ENCODE measurements at places on chromosomes 4 and X. TPM values are rescaled to one million over a fixed set of nuclear protein-coding genes. Genes with fewer than 3 reads are reported as not detected.

DNA sequence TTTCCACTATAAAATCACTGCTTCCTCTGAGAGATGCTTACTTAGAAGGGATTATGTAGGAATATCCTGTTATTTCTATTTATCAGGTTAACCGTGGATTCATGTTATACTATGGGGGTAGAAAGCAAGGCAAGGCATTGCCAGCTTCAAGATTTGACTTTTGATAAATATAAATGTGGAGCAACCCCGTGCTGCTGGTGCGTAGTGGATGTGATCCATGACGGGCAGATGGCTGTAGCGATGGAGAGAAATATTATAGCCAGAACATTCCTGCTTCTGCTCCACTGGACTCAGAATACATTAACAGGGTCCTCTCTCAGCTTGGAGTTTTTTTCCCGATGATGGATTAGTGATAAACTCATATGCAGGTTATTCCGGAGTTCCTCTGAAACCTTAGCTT is 157.6 kb downstream of the TENM3 start:
- no peak overlapping the region for H3K27ac ChIP-seq
- DNase-seq = no peak
- H3K27me3 ChIP-seq = no peaks in the 10 kb centered on the region
- H3K4me3 ChIP-seq = no peak overlapping the region
- H3K36me3 ChIP-seq = no peaks in the 10 kb centered on the region

GRCh38 chr4:7872264-7872771 is 67.3 kb downstream of the AFAP1 start:
- DNase-seq = no peak
- no peaks in the 10 kb centered on the region for H3K36me3 ChIP-seq
- H3K27me3 ChIP-seq = no peaks in the 10 kb centered on the region
- H3K4me3 ChIP-seq = no peak overlapping the region
- no peak overlapping the region for H3K27ac ChIP-seq

The SPOCK3 gene
- total RNA-seq = 7.5 TPM

GRCh38 chr4:114091546-114091945 is 112.1 kb upstream of the ARSJ start:
- no peaks in the 10 kb centered on the region for H3K36me3 ChIP-seq
- H3K4me3 ChIP-seq = no peak overlapping the region
- H3K27me3 ChIP-seq = no peaks in the 10 kb centered on the region
- DNase-seq = no peak
- no peaks in the 10 kb centered on the region for H3K4me1 ChIP-seq
- no peak overlapping the region for H3K27ac ChIP-seq

DNA sequence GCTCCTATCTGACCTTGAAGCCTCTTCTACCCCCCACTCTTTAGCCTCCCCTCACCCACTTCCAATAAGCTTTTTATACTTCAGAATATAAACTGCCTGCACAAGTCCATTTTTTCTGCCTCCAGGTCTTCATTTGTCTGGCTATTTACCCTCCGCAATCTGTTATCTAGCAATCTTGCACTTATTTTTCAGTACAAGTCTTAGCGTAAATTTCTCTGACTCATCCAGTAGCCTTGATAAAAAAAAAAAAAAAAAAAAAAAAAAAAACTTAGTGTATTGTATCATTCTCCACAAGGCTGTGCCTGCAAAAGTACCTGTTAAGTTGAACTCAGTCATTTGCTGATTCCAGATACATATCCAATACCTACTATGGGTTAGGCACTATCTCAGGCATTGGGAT is 219.5 kb upstream of the DKK2 start:
- no peak overlapping the region for H3K4me3 ChIP-seq
- DNase-seq = no peak
- no peaks in the 10 kb centered on the region for H3K36me3 ChIP-seq
- H3K27me3 ChIP-seq = no peaks in the 10 kb centered on the region
- H3K4me1 ChIP-seq = peaks cover 7% of the 10 kb centered on the region

The ZNF157 gene
- total RNA-seq = 0.14 TPM

The TMEM31 gene
- not detected for total RNA-seq

The UGT8 gene
- total RNA-seq = 0.78 TPM

The ZNF630 gene
- 4.0 TPM for total RNA-seq

DNA sequence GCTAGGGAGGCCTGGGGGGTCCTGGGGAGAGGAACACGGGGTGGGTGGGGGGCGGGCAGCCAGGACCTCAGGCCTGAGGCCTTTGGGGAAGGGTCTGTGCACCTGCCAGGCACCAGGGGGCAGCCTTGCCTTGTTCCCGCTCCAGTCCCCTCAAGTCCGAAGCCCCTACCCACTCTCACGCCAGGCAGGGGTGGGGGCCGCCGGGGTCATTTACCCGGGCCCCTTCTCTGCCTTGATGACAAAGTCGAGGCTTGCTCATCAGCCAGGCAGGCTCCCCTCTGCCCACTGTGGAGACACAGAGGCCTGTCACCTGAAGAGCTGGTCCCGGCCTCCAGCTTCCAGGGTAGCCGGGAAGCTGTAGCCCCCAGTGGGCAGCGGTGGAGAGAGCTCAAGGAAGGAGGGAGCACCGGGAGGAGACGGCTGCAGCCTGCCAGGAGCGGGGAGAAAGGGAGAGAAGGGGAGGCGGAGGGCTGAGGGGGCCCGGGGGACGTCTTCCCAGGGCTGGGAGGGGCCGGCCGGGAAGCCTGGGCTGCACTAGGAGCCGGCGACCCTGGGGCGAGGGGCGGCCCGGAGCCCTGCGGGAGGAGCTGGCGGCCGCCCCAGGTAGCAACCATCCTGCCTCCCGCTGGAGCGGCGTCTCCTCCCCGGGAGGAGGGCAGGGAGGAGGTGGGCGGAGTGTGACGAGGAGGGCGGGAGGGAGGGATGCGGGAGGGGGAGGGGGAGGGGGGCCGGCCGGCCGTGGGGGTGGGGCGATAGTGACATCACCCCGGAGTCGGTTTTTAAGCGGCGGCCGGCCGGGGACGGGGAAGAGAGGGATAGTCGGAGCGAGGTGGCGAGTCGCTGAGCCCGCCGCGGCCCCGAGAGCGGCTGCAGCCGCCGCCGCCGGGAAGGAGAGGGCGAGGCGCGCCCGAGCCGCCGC is at the start of gene SLC6A8:
Gene SLC6A8, plus strand, starts transcription at position 806 of the 919 bp plus-strand sequence. CDS start 649 bp downstream, outside the sequence.
- peaks cover 9% of the 10 kb centered on the region for H3K27me3 ChIP-seq
- no peak within 1 kb of the TSS for H3K27ac ChIP-seq
- H3K36me3 ChIP-seq = no peaks in the 10 kb centered on the region

DNA sequence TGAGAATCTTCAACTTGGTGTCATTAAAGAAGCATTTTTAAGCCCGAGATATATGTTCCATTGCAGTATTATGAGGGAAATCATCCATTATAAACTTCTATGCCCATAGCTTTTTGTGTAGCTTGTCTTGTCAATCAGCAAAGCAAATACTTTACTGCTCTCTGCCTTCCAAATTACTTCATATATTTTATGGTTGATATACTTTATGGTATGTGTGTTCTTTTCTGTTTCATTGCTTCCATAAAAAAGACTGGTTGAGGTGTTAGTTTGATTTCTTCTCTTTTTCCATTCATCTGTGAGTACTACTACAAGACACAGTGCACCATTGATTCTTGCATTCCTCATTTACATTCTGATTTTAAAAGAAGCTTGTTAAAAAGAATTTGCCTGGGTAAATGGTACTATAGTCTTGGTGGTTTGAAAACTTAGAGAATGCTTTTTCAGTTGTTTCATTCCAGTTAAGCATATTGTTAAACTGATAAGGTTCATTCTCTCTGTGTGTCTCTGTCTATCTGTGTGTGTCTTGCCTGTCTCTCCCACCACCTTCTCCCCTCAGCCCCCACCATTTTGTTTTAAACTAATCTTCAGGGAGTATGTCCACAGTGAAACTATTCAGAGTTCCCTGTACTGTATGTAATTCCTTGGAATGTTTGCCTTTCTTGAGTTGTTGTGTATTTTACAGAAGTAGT is 27.1 kb downstream of the STAG2 start:
- DNase-seq = no peak
- no peaks in the 10 kb centered on the region for H3K36me3 ChIP-seq
- no peak overlapping the region for H3K4me3 ChIP-seq
- H3K27ac ChIP-seq = no peak overlapping the region
- peaks cover under 1% of the 10 kb centered on the region for H3K4me1 ChIP-seq

GRCh38 chr4:142402900-142403299 is 443.2 kb downstream of the INPP4B start:
- peaks cover 5% of the 10 kb centered on the region for H3K4me1 ChIP-seq
- peak; percentile 23 for DNase-seq
- H3K4me3 ChIP-seq = no peak overlapping the region
- no peak overlapping the region for H3K27ac ChIP-seq

GRCh38 chrX:40265936-40266335 is 168.2 kb upstream of the BCOR start:
- no peaks in the 10 kb centered on the region for H3K36me3 ChIP-seq

All from adrenal gland (tissue), 19 donors.